ENCODE measurements at places on chromosomes 7 and 10.

DNA sequence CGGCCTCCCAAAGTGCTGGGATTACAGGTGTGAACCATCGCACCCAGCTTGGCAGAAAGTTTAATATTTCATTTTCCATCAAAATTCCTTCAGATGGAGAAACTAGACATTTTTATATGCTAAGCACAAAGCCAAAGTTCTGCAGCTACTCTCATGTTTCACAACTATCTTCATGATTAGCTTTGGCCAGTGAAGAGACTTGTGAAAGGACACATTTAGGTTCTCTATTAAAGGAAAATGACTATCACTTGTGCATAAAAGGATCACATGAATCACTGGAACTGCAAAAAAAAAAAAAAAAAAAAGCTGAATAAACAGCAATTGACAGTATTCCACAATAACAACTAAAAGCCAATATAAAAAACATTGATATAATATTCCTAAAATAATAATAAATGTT, 16.2 kb downstream of the FGFBP3 start:
- no peak overlapping the region for H3K27ac ChIP-seq
- no peaks in the 10 kb centered on the region for H3K4me1 ChIP-seq
- DNase-seq: no peak

DNA sequence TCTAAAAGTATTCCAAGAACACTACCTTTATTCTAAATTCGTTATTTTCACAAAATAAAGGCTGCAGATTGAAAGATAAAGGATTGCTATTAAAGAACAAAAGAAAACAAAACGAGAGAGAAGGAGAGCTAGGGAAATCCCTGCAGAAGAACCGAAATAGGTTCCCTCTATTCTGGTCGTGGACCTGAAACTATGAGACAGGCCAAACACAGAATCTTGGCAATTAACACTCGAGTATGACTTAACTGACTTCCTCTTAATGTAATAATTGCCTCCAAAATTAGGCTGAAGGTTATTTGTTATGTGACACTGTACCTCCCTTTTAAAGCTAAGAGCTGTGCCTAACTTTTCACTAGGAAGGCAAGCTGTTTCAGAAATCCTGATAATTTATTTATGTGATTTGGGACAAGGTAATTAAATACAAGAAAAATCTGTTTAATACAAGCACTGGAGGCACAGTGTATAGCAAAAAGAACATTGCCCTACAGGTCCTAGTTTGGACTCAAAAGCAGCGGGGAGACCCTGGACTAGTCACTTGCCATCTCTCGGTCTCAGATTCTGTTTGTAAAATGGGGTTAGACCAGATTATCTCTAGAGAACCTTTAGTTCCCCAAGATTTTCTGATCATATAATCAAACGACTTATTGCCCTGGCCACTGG, 11.6 kb downstream of the NAMPT start:
- H3K27me3 ChIP-seq: no peaks in the 10 kb centered on the region
- H3K27ac ChIP-seq: no peak overlapping the region
- DNase-seq: no peak
- no peaks in the 10 kb centered on the region for H3K4me1 ChIP-seq

DNA sequence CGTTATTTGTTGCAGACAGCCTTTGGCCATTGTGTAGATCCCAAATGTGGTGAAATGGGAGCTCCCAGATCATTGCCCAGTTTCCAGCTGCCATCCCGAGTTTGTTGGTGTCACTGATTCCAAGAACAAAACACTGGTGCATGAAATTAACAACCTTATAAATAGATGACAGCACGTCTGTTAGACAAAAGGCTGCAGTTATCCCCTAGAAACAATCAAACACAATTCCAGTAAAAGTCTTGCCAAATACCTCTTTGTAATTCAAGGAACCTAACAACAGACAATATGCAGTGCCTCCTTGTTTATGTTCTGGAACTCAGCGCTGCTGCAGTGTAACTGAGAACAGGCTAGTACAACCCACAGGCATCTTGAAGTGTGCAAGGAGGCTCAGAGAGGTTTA, 404.5 kb downstream of the PAXIP1 start:
- no peak overlapping the region for H3K4me3 ChIP-seq
- H3K27me3 ChIP-seq: peaks cover 6% of the 10 kb centered on the region
- H3K4me1 ChIP-seq: no peaks in the 10 kb centered on the region
- DNase-seq: no peak

- H3K4me3 ChIP-seq: no peak overlapping the region
- H3K36me3 ChIP-seq: no peaks in the 10 kb centered on the region
- H3K4me1 ChIP-seq: peaks cover 16% of the 10 kb centered on the region
- no peaks in the 10 kb centered on the region for H3K27me3 ChIP-seq
Observed at GRCh38 chr7:102258749-102259107, 27.9 kb upstream of the SH2B2 start.

DNA sequence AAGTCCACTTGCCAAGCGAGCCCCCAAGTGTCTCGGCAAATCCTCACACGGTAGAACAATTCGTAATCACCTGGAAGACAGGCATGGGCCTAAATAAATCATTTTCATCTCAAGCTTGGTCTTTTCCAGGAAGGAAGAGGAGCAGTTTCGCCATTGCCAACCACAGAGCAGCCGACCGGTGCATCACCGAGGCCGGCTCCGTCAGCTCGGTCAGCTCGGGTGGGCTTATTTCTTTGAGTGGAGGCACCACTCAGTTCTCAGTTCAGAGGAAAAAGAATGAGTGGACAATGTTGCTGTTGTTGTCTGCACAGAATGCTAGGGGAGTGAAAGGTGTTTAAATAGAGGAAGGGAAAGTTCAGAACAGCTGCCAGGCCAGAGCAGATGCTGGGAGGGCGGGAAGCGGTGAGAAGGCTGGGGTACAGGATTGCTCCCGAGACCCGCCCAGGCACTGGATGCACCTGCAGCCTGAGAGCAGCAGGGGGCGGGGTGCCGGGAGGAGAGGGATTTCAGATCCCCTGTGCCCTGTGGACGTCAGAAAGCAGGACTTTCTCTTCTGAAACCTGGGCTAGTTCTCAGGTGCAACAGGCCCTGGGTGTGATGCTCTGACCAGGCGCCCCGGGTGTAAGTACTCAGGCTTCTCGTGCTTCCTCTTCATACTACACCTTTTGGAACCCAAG, 17.7 kb upstream of the IGFBP3 start:
- H3K4me1 ChIP-seq: no peaks in the 10 kb centered on the region
- no peak for DNase-seq
- no peak overlapping the region for H3K27ac ChIP-seq
- H3K27me3 ChIP-seq: no peaks in the 10 kb centered on the region
- H3K36me3 ChIP-seq: no peaks in the 10 kb centered on the region
